ENCODE measurements at places on chromosomes 12 and 14.
A peak's percentile ranks its signal among the peaks of the same experiment; 100 is the strongest.

- no peak for DNase-seq
These were observed 41.2 kb upstream of the SLC2A13 start for GRCh38 chr12:40146800-40147797.

- DNase-seq, result no peak
These were observed 124.3 kb upstream of the EGLN3 start for GRCh38 chr14:34075042-34075744.

DNA sequence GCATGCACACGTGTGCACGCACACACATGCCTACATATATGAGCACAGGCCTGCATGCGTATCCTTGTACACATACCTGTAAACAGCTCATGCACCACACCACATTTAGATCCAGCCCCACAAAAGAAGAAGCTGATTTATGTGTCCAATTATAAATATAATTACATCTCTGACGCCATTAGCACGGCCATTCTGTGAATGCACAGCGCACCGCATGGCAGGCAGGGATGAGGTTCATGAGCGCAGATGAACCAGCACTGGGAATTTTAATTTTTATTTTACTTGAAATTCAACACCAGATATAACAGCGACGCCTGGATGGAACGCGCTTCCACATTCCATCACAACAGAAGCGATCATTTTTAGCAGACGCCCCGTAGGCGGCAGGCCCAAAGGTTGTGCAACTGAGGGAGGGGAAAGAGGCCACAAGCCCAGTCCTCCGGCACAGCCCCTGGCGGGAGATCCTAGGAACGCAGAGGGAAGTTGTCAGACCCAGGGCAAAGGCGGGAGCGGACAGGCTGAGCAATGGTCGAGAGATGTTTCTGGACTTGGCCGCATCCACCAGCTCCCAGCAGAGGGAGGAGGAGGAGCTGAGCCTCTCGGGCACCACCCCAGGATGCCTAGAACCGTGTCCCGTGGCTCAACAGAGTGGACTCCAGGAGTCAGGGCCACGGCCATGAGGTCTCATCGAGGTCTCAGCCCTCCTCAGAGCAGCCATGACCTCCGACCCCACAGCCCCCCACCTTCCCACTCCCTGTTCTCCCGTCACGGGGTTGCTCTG, 37.9 kb upstream of the GALNT9 start:
- no peak for DNase-seq

- no peak for DNase-seq
These were observed 117.9 kb downstream of the PDE3A start for GRCh38 chr12:20486233-20486632.

- DNase-seq, result no peak
These were observed 408.5 kb upstream of the DCN start for GRCh38 chr12:91590966-91591638.

DNA sequence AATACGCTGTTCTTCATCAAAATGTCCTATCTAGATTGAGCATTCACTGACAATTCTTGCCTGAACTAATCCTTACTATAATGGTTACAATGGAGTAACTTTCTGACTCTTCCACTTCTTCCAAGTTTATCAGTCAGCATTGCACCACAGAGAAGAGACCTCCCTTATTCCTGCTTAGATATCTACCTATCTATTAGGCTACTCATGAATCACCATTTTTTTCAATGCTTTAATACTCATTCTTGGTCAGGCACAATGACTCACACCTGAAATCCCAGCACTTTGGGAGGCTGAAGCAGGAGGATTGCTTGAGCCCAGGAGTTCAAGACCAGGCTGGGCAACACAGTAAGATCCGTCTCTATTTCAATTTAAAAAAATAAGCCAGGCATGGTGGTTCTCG, 39.3 kb downstream of the RPS6KA5 start:
- no peak for DNase-seq

- DNase-seq, result no peak
These were observed 57.5 kb downstream of the RMST start for GRCh38 chr12:97520106-97520505.

GRCh38 chr12:121446750-121447149, 46.8 kb downstream of the RNF34 start:
- no peak for DNase-seq

DNA sequence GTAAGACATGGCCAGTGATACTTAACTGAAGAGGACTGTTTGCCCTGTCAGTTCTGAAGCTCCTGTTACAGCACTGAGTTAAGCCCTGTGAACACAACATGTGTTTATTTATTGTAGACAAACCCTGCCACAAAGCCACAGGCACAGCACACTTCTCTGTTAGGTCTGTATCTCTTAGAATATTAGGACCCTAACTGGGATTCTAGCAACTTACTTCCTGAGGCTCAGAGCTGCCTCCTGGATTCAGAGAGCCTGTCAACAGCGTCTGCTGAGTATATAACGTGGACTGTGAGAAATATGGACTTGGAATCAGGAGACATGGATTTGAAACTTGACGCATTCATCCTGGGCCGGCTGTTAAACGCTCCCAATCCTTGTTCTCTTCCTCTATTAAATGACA, 135.0 kb upstream of the HIF1A start:
- DNase-seq, result no peak

DNA sequence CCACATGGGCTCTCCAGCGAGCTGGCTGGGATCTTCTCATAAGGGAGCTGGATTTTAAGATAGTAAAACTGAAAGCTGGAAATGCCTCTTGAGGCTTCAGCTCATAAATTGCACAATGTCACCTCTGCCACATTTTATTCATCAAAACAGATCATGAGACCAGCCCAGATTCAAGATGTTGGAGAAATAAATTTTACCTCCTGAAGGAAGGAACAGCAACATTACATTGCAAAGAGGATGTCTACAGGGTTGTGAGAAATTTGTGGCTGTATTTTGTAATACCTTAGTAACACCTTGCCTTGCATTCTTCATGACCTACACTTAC, 43.1 kb upstream of the KRR1 start:
- no peak for DNase-seq

- peak; percentile 76 for DNase-seq
These were observed 58.3 kb upstream of the EEA1 start for GRCh38 chr12:92987362-92987761.

- peak; percentile 99 for DNase-seq
These were observed 46.4 kb downstream of the RESF1 start for GRCh38 chr12:32005496-32006125.

GRCh38 chr12:104452087-104452486, 4.7 kb upstream of the CHST11 start:
- DNase-seq, result no peak

- DNase-seq, result peak; percentile 50
These were observed 771 bp downstream of the DAAM1 start for GRCh38 chr14:59189091-59189785.

GRCh38 chr12:93098077-93098476, 169.0 kb upstream of the EEA1 start:
- DNase-seq, result peak; percentile 88

Measured in hematopoietic multipotent progenitor cell treated with erythropoietin and hydrocortisone succinate and interleukin-3 and kit ligand, for 8 days (in vitro differentiated cells).